Transverse colon (tissue), 4 donors: ENCODE measurements at places on chromosomes 7 and 10.

DNA sequence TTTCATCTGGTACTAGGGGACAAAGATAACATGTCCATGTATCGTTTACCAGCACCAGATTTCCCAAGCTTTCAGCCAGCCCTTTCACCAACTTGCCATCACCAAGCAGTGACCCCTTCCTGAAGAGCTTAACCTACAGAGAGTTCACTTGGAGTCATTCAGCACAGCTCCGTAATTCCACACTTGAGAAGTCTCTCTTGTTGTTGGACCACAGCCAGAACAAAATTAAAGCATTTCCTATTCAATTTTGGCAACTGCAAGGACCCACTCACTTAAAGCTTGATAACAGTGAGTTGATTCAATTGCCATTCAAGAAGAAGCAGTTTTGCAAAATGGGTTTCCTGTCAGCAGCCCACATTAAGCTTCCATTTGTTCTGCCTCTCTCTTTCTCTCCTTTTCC is 88.5 kb upstream of the LRRTM3 start:
- no peak for DNase-seq

GRCh38 chr10:1316121-1316808 is 260.1 kb downstream of the WDR37 start:
- DNase-seq, result no peak

GRCh38 chr10:31350891-31351290 is 31.9 kb downstream of the ZEB1 start:
- DNase-seq, result no peak

GRCh38 chr7:51634025-51634424 is 317.4 kb upstream of the COBL start:
- DNase-seq, result no peak

- peak; percentile 6 for DNase-seq
These were observed 56.4 kb downstream of the HIPK2 start for GRCh38 chr7:139721417-139721816.

- no peak for DNase-seq
These were observed 127.1 kb downstream of the CDK14 start for GRCh38 chr7:90723233-90723632.

DNA sequence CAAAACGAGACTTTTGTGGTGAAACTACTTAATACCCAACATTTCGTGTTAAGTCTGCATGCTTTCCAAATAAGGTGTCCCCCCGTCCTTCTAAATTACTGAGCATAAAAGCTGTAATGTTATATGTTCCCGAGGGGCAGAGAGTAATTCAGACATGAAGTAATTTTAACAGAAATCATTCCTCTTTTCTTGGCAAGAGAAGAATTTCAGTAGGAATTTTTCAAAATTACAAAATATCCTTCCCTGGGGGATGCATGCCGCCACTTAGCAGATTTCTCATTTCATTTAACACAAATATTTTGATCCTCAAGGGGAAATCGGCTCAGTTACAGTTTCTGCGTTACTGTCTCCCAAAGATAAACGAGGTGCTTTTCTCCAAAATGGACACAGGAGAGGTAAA is 213.2 kb upstream of the RHOBTB1 start:
- no peak for DNase-seq

DNA sequence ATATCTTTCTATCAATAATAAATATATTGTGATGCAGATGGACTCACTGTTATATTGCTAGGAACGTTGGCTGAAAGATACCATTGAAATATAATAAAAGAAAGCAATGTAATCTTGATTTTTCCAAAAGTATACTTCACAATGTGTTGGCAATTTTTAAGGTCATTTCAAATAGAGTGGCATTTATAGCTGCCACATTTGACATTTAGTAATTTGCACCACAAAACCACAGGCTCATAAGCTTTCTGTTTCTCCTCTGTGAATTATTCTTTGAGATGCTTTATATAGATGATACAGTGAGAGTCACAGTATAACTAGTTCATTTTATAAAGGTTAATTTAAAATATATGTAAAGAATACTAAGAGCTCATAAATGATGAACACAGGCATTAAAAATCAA is 44.6 kb downstream of the TMEM168 start:
- DNase-seq, result no peak

- no peak for DNase-seq
These were observed 36.5 kb downstream of the MALSU1 start for GRCh38 chr7:23335621-23336020.

GRCh38 chr10:69376662-69377061 is 40.1 kb downstream of the TACR2 start:
- DNase-seq, result no peak

- DNase-seq, result no peak
These were observed 196.7 kb downstream of the SEMA3E start for GRCh38 chr7:83452256-83452655.
